ENCODE measurements at places on chromosomes 11 and 22. TPM values are rescaled to one million over a fixed set of nuclear protein-coding genes. Genes with fewer than 3 reads are reported as not detected.
A peak's percentile ranks its signal among the peaks of the same experiment; 100 is the strongest.

Gene PGM2L1
- 3.1 TPM for total RNA-seq

Gene ELF5
- not detected for total RNA-seq

Gene MRGPRE
- 2.3 TPM for total RNA-seq

Gene FHIP1B
- total RNA-seq = 16.3 TPM

Gene GNG3
- 0.27 TPM for total RNA-seq

DNA sequence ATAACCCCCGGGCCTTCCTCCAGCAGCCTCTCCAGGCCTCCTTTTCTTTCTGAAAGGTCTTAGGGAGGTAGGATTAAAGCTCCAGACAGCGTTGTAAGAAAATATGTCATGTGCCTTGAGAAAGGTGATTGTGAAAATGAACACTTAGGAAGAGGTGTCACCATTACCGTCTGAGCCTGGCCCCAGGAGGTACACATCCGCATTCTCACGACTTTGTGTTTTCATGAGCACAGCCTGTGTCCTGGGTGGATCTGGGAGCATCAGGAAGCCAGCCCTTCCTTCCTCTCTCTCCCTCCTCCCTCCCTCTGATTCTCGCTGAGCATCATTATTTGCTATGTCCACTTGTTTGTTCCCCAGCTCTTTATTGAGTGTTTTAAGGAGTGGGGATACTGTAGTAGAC is 105.1 kb upstream of the CRYBB3 start:
- H3K4me3 ChIP-seq = no peak overlapping the region
- no peaks in the 10 kb centered on the region for H3K36me3 ChIP-seq
- H3K27ac ChIP-seq = no peak overlapping the region

GRCh38 chr11:10506008-10506370 is 35.0 kb downstream of the RNF141 start:
- H3K36me3 ChIP-seq = no peaks in the 10 kb centered on the region
- H3K27me3 ChIP-seq = no peaks in the 10 kb centered on the region

GRCh38 chr11:12998336-12998735 is 10.8 kb upstream of the RASSF10 start:
- no peak overlapping the region for H3K4me3 ChIP-seq
- H3K4me1 ChIP-seq = no peaks in the 10 kb centered on the region
- H3K36me3 ChIP-seq = no peaks in the 10 kb centered on the region
- DNase-seq = no peak
- peaks cover 6% of the 10 kb centered on the region for H3K27me3 ChIP-seq

GRCh38 chr11:87265979-87266378 is 228.2 kb downstream of the TMEM135 start:
- no peaks in the 10 kb centered on the region for H3K4me1 ChIP-seq
- H3K27ac ChIP-seq = peak overlapping the region; percentile 10
- no peaks in the 10 kb centered on the region for H3K36me3 ChIP-seq
- H3K27me3 ChIP-seq = no peaks in the 10 kb centered on the region
- H3K4me3 ChIP-seq = no peak overlapping the region

GRCh38 chr11:96143041-96143521 is 199.9 kb downstream of the MAML2 start:
- no peaks in the 10 kb centered on the region for H3K27me3 ChIP-seq
- H3K27ac ChIP-seq = no peak overlapping the region
- no peak for DNase-seq
- H3K4me3 ChIP-seq = no peak overlapping the region
- H3K36me3 ChIP-seq = no peaks in the 10 kb centered on the region

DNA sequence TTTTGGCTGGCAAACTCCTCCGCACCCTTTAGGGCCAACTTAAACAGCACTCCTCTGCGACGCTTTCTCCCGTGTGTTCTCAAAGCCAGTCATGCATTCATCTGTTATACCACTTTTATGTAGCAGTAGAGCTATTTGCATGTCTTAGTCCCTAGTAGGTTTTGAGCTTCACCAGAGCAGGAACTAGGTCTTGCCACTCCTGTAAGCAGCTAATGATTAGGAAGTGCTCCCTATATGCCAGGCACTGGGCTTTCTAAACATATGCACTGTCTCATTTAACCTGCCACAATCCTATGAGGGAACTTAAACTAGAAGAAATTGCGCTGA is 180.8 kb downstream of the DBX1 start:
- H3K27ac ChIP-seq = no peak overlapping the region
- peaks cover 6% of the 10 kb centered on the region for H3K4me1 ChIP-seq
- peaks cover 7% of the 10 kb centered on the region for H3K36me3 ChIP-seq

DNA sequence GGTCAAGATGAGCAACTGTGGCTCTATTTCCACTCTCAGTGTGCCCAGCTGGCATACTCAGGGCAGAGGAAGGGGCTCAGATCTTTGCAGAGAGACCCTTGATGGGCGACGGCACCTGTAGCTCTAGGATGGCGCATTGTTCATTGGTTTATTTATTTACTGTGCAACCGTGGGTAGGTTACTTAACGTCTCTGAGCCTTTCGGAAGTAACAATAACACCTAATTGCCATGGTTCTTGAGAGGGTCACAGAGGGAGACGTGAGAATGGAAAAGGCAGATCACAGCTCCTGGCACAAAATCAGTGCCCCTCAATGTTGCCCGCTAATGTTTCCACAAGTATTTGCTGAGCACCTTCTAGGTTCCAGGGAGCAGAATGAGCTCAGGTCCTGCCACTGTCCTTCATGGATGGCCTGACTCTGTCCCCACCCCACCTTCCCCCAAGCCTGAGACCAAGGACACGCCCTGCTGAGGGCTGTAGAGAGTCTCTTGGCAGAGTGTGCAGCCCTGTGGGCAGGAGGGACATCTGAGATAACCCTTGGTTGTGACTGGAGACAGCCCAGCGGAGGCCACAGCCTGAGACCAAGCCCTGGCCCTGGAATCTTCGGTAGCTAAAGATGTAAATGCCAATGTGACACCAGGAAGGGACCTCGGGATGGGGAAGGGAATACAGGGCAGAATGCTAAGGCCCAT is 780 bp upstream of the ALDH3B2 start:
- no peak overlapping the region for H3K4me3 ChIP-seq
- H3K4me1 ChIP-seq = no peaks in the 10 kb centered on the region
- H3K36me3 ChIP-seq = no peaks in the 10 kb centered on the region
- no peak overlapping the region for H3K27ac ChIP-seq

DNA sequence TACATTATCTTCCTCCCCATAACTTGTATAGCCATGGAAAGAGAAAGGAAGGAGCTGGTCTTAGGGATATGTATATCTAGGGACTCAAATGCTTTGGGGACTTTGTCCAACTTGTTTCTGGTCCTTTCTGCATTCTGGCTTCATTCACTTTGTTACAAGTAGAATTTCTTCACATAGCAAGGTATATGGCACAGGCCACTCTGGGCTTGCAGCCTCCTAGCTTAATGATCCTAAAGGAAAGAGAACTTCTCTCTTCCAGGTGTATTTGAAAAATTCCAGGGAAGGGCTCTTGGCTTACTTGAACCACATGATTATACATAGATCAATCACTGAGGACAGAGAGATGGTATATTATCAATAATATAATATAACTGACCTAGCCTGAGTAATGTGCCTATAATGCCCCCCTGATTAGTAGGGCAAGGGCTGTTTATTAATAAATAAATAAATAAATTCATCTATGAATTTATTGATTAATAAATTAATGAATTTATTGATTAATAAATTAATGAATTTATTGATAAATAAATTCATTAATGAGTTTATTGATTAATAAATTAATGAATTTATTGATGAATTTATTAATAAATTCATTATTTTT is 48.2 kb upstream of the CEP295 start:
- DNase-seq = no peak
- no peaks in the 10 kb centered on the region for H3K4me1 ChIP-seq
- H3K27me3 ChIP-seq = peaks cover 3% of the 10 kb centered on the region
- no peaks in the 10 kb centered on the region for H3K36me3 ChIP-seq

- H3K4me3 ChIP-seq = no peak overlapping the region
- no peaks in the 10 kb centered on the region for H3K36me3 ChIP-seq
- no peaks in the 10 kb centered on the region for H3K27me3 ChIP-seq
- no peak for DNase-seq
- peak overlapping the region; percentile 57 for H3K27ac ChIP-seq
- peaks cover 33% of the 10 kb centered on the region for H3K4me1 ChIP-seq
These were observed 26.8 kb upstream of the JAM3 start for GRCh38 chr11:134041791-134042696.

GRCh38 chr22:36423461-36424404 is 36.0 kb upstream of the MYH9 start:
- H3K36me3 ChIP-seq = no peaks in the 10 kb centered on the region
- peaks cover 14% of the 10 kb centered on the region for H3K4me1 ChIP-seq
- H3K27me3 ChIP-seq = no peaks in the 10 kb centered on the region
- no peak for DNase-seq
- no peak overlapping the region for H3K27ac ChIP-seq
- H3K4me3 ChIP-seq = no peak overlapping the region

DNA sequence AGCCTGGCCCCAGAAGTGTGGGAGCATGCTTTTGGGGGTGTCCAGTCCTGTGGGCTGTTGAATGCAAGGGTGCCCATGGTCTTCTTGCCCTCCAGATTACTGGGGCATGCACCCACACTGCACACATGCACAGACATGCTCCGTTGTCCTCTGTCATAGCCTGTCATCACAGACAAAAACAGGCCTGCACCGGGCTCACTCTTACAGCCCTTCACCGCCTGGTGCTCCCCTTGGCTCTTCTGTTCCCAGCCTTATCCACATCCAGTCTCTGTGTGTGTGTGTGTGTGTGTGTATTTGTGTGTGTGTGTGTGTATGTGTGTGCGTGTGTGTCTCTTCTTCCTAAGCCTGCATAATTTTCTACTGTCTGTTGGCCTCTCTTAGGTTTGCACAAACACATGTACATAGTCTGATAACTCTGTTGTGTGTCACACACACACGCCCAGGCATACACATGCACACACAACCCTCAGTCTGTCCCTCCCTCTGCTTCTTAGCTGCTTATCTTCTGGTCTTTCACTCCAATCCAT is 23.4 kb upstream of the NECTIN1 start:
- DNase-seq = no peak
- H3K4me1 ChIP-seq = no peaks in the 10 kb centered on the region
- no peak overlapping the region for H3K27ac ChIP-seq
- no peaks in the 10 kb centered on the region for H3K27me3 ChIP-seq

- H3K27ac ChIP-seq = no peak overlapping the region
- peaks cover 84% of the 10 kb centered on the region for H3K36me3 ChIP-seq
- H3K4me3 ChIP-seq = no peak overlapping the region
- no peaks in the 10 kb centered on the region for H3K27me3 ChIP-seq
- no peak for DNase-seq
- peaks cover 3% of the 10 kb centered on the region for H3K4me1 ChIP-seq
These were observed 25.9 kb upstream of the PDE2A start for GRCh38 chr11:72700146-72700545.

- H3K27me3 ChIP-seq = no peaks in the 10 kb centered on the region
- H3K4me1 ChIP-seq = peaks cover 49% of the 10 kb centered on the region
- H3K27ac ChIP-seq = peak overlapping the region; percentile 19
- H3K4me3 ChIP-seq = no peak overlapping the region
These were observed 12.7 kb downstream of the RBFOX2 start for GRCh38 chr22:36015811-36016529.

DNA sequence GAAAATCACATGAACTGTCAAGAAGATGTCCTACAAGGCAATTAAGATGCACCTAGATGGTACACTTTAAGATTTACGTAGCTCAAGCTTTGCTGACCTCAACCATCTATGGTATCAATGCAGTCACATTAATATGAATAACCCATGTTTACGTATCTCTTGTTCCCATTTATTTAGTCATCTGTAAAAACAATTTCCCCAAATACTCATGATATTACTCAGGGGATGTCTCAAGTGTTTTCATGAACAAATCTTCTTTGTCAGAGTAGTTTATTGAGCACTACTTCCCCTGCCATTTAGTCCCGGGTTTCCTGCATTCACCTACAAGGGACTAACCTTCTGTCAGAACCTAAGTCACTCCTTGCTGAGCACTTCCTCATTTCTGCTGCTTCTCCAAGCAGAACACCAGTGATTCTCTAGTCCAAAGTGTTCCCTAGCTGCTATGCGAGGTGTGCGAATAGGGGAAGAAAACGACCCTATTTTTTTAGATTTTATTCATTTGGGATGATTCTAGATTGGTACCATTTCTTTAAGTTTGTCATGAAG is 554.3 kb upstream of the LRRC4C start:
- no peaks in the 10 kb centered on the region for H3K27me3 ChIP-seq
- no peak overlapping the region for H3K27ac ChIP-seq
- DNase-seq = no peak
- no peaks in the 10 kb centered on the region for H3K36me3 ChIP-seq
- H3K4me1 ChIP-seq = no peaks in the 10 kb centered on the region
- no peak overlapping the region for H3K4me3 ChIP-seq

GRCh38 chr22:44714703-44715350 is 12.8 kb downstream of the PRR5 start:
- peaks cover 6% of the 10 kb centered on the region for H3K4me1 ChIP-seq
- no peak overlapping the region for H3K4me3 ChIP-seq
- no peaks in the 10 kb centered on the region for H3K27me3 ChIP-seq
- no peak for DNase-seq
- H3K36me3 ChIP-seq = no peaks in the 10 kb centered on the region

DNA sequence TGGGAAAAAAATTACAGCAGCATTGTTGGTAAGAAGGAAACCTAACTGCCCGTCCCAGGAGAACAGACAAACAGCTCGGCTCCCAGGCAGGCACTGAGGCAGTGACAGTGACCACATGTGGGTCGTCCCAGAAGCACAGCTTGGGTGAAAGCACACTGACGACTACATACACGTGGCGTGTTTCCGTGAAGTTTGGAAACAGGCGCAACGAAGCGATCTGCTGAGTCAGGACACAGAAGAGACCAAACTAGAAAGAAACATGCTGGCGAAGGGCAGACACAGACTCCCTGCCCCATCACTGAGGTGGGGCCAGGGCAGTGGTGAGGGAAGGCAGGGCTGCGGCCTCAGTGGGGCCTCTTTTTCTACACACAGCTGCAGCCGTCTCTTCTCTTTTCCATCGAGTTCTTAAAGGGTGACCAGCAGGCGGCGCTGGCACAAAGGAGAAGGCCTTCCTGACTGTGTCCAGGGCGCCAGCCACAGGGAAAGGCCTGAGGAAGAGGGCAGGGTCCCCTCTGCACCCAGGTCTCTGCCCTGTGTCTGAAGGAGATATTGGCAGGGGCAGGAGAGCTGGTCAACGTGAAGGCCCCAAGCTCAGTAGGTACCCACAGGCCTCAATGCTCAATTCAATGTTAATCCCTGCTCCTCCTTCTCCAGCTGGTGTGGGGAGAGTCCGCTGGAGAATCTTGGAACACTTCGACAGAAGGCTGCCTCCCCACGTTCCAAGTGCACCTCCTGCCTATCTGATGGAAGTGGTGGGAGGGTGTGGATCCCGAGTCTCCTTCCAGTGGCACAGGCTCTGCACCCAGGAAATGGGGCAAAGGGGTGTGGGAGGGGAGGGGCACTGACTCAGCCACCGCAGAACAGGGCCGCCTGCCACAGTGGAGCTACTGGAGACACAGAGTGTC is 19.9 kb downstream of the CARS1 start:
- DNase-seq = peak; percentile 88
- H3K4me1 ChIP-seq = peaks cover 31% of the 10 kb centered on the region
- no peaks in the 10 kb centered on the region for H3K27me3 ChIP-seq
- peaks cover 55% of the 10 kb centered on the region for H3K36me3 ChIP-seq
- H3K4me3 ChIP-seq = no peak overlapping the region

- no peak for DNase-seq
- H3K4me1 ChIP-seq = peaks cover 53% of the 10 kb centered on the region
- no peak overlapping the region for H3K4me3 ChIP-seq
These were observed 115.1 kb upstream of the RASSF10 start for GRCh38 chr11:12893787-12894672.

- no peak overlapping the region for H3K27ac ChIP-seq
- no peaks in the 10 kb centered on the region for H3K4me1 ChIP-seq
- no peaks in the 10 kb centered on the region for H3K27me3 ChIP-seq
- H3K4me3 ChIP-seq = no peak overlapping the region
These were observed 32.7 kb upstream of the DDX10 start for GRCh38 chr11:108632041-108632704.

GRCh38 chr11:122598971-122599370 is 56.6 kb upstream of the UBASH3B start:
- no peaks in the 10 kb centered on the region for H3K4me1 ChIP-seq
- no peak overlapping the region for H3K4me3 ChIP-seq
- H3K36me3 ChIP-seq = no peaks in the 10 kb centered on the region
